GM10248 (cell line): ENCODE measurements at places on chromosomes 3 and 15.

DNA sequence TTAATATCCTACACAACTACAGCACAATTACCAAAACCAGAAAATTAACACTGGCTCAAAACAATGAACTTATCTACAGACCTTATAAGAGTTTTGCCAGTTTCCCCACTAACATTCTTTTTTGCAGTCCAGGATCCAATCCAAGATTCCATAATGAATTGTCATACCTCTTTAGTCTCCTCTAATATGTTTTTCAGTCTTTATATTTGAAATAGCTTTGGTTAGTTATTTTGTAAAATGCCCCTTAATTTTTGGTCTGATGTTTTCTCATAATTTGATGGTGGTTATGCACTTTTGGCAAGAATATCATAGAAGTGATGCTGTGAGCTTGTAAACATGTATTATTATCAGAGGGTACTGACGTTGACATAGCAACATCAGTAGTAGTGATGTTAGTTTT is 124.3 kb downstream of the ISL2 start:
- no peak for DNase-seq

DNA sequence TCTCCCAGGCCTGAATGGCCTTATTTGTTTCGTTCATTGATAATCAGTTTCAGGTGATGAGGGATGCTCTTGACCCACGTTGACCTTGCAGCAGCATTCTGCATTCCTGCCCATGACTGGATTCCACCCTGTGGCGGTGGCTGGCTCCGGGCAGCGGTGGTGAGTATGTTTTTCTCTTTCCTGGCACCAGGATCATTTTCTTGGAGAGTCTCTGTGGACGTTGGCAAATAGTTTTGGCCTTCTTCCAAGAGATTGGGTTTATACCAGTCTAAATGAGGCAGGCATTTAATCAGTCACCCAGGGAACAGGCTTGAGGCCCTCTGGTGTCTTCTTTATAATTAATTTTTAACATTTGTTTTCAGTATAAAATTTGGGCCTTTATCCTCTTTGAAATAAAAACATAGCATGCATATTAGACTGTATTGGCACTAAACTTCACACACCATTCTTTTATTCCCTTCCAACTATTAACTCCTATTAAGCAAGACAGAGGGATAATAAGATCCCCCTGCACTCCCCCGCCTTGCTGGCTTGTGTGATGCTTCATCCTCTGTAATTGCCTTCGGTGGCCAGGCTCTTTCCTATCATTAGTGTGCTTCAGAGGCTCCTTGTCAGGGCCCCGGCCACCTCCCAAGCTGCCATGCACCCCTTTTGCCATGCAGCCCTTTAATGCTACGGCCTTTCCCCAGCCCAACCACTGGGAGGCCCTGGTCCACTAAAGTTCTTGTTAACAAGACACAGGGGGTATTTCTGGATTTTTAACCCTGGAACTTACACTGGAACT is 176.2 kb upstream of the TOPAZ1 start:
- no peak for DNase-seq

DNA sequence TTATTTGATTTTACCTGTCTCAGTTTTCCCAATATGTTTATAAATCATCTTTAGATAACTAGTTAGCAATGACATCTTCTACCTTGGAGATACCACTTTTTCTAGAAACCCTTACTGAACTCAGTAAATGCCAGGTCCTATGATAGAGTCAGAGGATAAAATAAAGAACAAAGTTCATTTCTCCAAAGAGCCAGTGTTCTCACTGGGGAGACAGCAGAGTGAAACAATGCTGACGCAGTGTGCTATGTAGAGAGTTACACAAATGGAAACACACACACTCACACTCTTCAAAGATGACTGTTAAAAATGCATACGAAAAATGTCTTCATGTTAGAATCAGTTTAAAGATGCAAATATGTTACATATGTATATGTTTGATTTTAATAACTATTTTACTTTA is 111.3 kb downstream of the PIK3R4 start:
- no peak for DNase-seq

- no peak for DNase-seq
These were observed 12.6 kb upstream of the SLC25A26 start for GRCh38 chr3:66208189-66208588.

DNA sequence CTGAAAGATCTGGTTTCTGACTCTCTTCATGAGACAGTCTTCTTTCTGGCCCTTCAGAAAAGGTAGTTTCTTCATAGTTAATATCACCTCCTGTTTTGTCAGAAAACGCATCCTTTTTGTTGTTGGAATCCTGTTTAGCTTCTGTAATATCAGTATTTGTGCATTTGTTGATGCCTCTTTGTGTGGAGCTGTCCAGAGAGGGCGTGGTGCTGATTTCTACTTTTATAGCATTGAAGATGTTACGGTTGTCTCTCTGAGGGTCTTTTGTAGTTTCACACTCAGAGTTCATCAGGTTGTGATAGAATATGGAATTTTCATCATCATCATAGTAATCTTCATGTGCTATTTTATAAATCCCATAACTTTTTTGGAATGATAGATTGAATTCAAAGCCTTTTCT is 8.9 kb downstream of the GPR149 start:
- no peak for DNase-seq

GRCh38 chr3:28745436-28745835 is 396.8 kb upstream of the AZI2 start:
- no peak for DNase-seq

- DNase-seq = no peak
These were observed 677.0 kb downstream of the NTRK3 start for GRCh38 chr15:87579537-87579936.
